ENCODE measurements at places on chromosomes 4 and X.

- no peak for DNase-seq
Observed at GRCh38 chr4:145843148-145843547, 95.5 kb downstream of the ZNF827 start.

DNA sequence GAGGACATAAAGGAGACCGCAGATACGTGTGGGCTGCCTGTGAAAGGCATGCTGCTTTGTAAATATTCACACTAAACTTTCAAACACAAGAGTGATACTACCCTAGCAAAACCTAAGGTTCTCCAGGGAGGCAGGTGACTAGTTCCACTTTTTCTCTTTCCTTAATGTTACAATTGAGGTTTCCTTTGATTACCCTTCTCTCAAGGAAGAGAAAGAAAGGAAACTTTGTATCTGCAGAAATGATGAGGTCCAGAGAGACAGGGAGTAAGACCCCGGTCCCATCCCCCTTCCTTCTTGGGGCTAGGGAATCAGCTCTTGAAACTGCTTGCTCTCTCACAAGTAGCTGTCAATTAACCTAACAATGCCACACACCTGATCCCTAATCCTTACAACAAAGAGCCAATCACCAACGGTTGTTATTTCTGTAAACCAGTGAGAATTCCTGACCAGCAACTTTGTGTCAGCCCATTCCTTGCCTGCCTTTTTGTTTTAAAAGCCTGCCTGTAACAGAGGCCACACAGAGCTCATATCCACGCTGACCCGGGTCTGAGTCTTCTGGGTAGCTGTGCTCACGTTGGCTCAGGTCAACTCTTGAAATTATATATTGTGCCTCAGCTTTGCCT is 754.8 kb upstream of the FRG1 start:
- no peak for DNase-seq

DNA sequence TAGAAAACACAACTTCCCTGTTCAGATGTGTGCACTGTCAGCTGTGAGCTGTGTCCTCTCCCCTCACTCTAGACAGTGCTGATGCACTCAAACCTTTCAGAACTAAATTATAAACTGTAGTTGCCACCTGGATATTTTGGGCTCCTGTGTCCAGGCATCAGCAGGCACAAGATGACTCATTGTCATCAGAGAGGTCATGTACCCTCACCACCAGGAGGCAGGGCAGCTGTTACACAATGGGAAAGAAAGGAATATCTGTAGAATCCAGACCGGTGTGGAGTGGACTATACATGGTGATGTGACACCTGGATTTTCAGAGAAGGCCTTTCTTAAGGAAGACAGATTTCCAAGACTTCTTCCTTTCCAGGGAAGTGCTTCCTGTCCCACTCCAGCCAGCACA is 854.4 kb upstream of the AGA start:
- DNase-seq = no peak

GRCh38 chrX:70171624-70172023 is 5.7 kb upstream of the DGAT2L6 start:
- no peak for DNase-seq

DNA sequence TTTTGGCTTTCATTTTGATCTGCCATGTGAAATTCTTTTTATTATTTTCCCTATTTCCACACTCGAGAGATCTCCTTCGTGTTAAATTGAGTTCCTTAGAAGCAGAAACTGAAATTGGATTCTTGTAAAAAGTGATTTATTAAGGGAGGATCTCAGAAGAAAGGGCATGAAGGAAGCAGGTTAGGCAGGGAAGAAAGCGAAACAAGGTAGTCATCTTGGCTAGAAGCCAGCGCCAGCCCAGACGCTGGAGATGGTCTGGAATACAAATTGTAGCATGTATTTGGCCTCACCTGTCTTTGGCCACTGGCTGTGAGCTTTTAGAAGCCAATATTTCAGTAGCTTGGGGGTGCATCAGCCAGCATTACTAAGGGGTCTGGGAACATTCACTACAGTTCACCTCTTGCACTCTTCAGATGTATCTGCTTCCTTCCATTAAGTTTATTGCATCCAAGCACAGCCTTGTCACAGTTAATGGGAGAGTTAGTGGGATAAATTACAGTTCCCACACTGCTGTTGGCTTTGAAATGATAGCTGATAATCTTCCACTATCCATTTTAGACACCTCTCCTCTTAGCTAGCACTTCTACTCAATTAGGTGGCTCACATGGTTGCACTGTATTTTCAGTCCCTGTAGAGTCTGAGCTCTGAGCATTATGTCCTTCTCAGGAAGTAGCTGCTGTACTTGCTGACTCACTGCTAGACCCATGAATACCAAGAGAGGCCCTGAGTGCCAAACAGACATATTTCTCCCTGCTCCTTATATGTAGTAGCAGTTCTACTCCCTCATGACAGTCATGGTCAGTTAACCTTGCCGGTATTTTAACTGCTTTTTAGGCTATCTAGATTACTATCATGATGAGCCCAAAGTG is 14.6 kb downstream of the GRXCR1 start:
- DNase-seq = no peak

- DNase-seq = no peak
Observed at GRCh38 chr4:26985873-26986272, 125.2 kb downstream of the STIM2 start.

GRCh38 chr4:24003926-24004325 is 114.1 kb upstream of the PPARGC1A start:
- no peak for DNase-seq

DNA sequence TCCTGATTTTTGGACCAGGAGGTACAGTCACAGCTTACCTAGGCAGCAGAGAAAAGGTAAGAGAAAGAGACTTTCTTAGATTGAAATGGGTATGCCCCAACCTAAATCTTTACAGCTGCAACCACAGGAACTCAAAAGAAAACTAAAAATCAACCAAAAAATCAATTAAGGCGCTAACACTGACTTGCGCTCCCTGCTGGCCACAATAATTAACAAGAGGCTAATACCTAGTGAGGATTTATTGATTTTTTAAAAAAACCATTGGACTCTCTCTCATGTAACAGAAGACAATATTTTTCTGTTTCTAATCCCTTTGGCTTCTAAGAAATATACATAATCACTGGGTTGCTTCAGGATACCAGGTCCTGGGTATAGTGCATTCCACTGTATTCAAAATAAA is 153.9 kb upstream of the TENM3 start:
- no peak for DNase-seq

DNA sequence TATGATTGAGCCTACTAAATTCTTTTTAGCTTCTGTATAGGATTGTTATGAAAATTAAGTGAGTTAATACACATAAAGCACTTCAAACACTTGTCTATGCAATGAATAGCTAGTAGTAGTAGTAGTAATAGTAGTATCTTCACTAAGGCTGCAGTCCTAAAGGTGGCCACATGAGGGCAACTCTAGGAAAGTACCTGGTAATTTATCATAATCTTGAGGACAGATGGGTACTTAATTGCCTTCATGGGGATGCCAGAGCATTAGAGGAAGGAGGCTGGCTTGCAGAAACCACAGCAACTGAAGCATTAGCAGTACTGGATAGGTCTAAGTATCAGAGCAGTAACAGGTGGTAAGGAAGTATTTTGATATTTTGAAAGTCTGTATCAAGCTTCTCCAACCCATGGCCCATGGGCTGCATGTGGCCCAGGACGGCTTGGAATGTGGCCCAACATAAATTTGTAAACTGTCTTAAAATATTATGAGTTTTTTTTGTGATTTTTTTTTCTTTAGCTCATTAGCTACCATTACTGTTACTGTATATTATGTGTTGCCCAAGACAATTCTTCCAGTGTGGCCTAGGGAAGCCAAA is 17.3 kb downstream of the NIPAL1 start:
- DNase-seq = peak; percentile 49

All from activated gamma-delta T cell treated with anti-CD3 and anti-CD28 coated beads, Interleukin-2, amount 50 U/mL, for 16 hours (primary cell).